ENCODE measurements at places on chromosomes 7 and 10. TPM values are rescaled to one million over a fixed set of nuclear protein-coding genes. Genes with fewer than 3 reads are reported as not detected.

GRCh38 chr7:98216941-98217622 is 5.8 kb downstream of the BHLHA15 start:
- peaks cover 23% of the 10 kb centered on the region for H3K36me3 ChIP-seq
- H3K27ac ChIP-seq = no peak overlapping the region
- H3K4me1 ChIP-seq = peaks cover 3% of the 10 kb centered on the region

- H3K4me1 ChIP-seq = peaks cover 4% of the 10 kb centered on the region
- no peaks in the 10 kb centered on the region for H3K36me3 ChIP-seq
- H3K27me3 ChIP-seq = no peaks in the 10 kb centered on the region
- peak; percentile 55 for DNase-seq
Measured at GRCh38 chr10:92990615-92991014, 70.0 kb upstream of the CYP26C1 start.

GRCh38 chr10:112801004-112801403 is 149.0 kb upstream of the TCF7L2 start:
- no peaks in the 10 kb centered on the region for H3K4me1 ChIP-seq
- DNase-seq = no peak
- H3K36me3 ChIP-seq = no peaks in the 10 kb centered on the region
- no peak overlapping the region for H3K4me3 ChIP-seq
- H3K27me3 ChIP-seq = no peaks in the 10 kb centered on the region

DNA sequence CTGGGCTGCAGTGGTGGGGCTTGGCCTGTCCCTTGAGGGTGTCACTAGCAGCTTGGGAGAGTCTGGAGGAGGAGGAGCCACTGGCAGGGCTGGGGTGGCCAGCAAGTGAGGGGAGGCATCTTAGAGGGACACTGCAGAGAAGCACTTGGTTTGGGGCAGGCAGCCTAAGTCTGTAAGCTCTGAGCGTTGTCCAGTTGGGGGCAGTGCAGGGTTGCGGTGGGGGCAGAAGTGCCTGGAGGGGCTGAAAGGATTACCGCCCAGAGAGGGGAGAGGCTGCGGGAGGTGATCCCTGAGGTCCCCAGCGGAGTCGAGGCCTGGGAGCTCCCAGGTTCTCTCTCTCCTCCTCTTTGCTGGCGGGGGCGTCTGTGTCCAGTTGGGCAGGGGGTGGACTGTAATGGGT is 7.4 kb downstream of the ADCYAP1R1 start:
- H3K4me1 ChIP-seq = no peaks in the 10 kb centered on the region
- H3K36me3 ChIP-seq = no peaks in the 10 kb centered on the region
- DNase-seq = no peak
- no peak overlapping the region for H3K4me3 ChIP-seq

DNA sequence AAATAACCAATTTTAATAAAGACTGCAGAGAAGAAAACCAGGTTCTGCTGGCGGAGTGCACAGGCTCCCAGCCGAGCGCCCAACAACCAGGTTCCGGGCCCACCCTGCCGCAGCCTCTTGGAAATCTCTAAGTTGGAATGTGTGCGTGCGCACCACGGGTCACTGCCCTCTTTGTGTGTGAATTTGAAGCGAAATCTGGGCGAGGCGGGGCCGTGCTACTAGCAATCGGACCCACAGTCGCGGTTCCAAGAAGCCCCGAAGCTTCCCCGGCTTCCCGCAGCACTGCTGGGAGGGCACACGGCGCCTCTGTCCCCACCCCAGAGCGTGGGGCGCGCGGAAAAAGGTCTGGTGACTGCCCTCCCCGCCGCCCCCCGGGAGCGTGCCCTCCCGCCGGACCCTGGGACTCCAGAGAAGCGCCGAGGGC is 666 bp upstream of the MAP3K8 start:
- peak; percentile 67 for DNase-seq
- H3K27ac ChIP-seq = peak overlapping the region; percentile 73
- H3K4me3 ChIP-seq = peak overlapping the region; percentile 77
- H3K36me3 ChIP-seq = no peaks in the 10 kb centered on the region
- no peaks in the 10 kb centered on the region for H3K27me3 ChIP-seq

DNA sequence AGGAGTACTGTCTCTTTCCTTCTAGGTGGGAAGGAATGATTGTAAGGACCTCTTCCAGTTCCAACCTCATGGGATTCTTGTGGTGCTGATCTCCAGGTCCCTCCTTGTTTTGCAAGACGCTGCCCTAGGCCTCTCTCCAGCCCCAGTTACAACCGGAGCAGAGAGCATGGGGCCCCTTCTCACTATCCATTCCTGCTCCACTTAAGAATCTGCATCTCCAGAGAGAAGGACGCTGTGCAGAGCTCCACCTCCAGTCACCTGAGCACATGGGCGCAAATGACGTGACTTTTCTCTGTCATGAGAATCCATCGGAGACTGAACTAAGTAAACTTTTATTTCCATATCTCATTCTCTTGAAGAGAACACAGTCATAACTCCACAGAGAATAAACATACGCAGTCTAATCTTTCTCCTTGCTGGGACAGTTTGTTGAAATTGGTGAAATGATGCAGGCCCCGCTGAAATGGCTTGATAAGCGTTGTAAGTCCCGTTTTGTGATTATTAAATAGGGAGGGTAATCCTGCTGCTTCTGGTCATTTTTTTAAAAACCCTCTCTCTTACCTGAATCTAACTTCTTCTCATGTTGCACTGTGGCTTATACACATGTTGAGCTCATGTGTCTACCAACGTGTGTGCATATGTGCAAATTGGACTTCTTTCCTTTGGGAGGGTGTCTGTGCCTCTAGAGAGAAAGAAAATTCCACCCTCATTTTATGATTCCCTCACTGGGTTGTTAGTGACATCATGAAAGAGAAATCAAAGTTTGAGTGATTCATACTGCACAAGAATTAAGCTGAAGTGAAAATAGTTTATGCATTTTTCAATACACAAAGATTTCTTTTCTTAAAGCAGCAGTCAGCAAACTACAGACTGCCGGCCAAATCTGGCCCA is 133.2 kb upstream of the TBX20 start:
- H3K36me3 ChIP-seq = no peaks in the 10 kb centered on the region
- DNase-seq = no peak
- H3K4me1 ChIP-seq = no peaks in the 10 kb centered on the region
- no peak overlapping the region for H3K4me3 ChIP-seq
- no peak overlapping the region for H3K27ac ChIP-seq

DNA sequence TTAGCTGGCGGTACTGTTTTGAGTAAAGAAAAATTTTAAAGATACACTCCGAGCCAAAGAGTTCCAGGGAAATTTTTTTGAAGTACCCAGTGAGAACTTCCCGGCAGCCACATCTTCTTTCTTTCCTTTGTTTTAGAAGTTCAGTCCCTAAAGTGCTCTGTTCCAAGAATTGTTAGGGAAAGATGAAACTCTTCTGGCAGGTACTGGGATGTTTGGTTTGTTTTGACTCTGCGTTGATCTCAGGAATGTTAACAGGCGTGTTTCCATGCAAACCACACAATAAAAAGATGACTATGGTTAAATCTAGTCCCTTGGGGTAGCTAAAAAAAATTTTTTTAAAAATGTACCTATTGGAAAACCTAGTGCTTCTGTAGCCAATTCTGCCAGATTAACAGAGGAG is 224.7 kb upstream of the PHYHIPL start:
- no peaks in the 10 kb centered on the region for H3K36me3 ChIP-seq
- H3K27ac ChIP-seq = no peak overlapping the region
- DNase-seq = no peak
- H3K27me3 ChIP-seq = peaks cover 9% of the 10 kb centered on the region

GRCh38 chr7:157299613-157300368 is 37.0 kb upstream of the DNAJB6 start:
- H3K4me1 ChIP-seq = peaks cover 2% of the 10 kb centered on the region
- no peaks in the 10 kb centered on the region for H3K36me3 ChIP-seq
- H3K4me3 ChIP-seq = no peak overlapping the region

- no peak overlapping the region for H3K27ac ChIP-seq
- no peaks in the 10 kb centered on the region for H3K27me3 ChIP-seq
- peaks cover 11% of the 10 kb centered on the region for H3K4me1 ChIP-seq
Measured at GRCh38 chr10:13779748-13780147, 193.0 kb downstream of the PRPF18 start.

Gene CACNB2
- 0.36 TPM for total RNA-seq

Gene CELF2
- total RNA-seq = 5.6 TPM

- no peaks in the 10 kb centered on the region for H3K4me1 ChIP-seq
- H3K27me3 ChIP-seq = no peaks in the 10 kb centered on the region
- no peak overlapping the region for H3K27ac ChIP-seq
- H3K36me3 ChIP-seq = peaks cover 13% of the 10 kb centered on the region
- H3K4me3 ChIP-seq = no peak overlapping the region
- DNase-seq = no peak
Measured at GRCh38 chr7:141664450-141664849, 37.5 kb downstream of the DENND11 start.

DNA sequence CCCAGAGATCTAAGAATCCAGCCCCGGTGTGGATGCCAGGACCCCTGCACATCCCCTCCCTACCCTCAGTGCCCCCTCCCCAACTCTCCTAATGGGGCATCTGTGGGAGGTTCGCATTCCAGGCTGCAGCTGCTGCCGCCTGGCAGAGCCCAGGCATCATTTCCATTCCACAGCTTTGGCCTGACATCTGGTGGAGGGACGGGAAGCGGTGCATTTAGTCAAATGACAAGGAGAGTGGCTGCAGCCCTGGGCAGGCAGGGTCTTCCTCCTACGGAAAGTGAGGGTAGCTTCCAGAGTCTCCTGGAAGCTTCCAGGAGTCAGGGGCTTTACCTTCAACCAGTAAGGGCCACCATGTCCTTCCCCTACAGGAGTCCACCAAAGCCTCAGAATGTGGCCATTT is 30.8 kb downstream of the PRLHR start:
- H3K4me3 ChIP-seq = no peak overlapping the region
- no peak for DNase-seq

- DNase-seq = peak; percentile 95
- peak overlapping the region; percentile 46 for H3K27ac ChIP-seq
- H3K27me3 ChIP-seq = no peaks in the 10 kb centered on the region
Measured at GRCh38 chr10:13717936-13718772, 131.4 kb downstream of the PRPF18 start.

DNA sequence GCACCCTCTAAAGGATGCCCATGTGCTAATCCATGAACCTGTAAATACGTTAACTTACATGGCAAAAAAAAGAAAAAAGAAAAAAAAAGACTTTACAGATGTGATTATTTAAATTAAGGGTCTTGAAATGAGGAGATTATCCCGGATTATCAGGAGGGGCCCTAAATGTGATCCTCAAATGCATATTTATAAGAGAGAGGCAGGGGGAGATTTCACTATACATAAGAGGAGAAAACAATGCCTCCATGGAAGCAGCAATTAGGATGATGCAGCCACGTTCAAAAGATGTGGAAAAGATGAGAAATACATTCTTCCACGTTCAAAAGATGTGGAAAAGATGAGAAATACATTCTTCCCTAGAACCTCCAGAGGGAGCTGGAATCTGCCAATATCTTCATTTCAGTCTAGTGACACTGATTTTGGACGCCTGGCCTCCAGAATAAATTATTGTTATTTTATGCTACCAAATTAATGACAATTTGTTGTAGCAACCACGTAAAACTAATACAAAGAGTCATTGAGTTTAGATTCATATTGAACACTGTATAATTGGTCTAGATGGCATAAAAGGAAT is 328.4 kb upstream of the GNAI1 start:
- peak; percentile 42 for DNase-seq
- H3K4me1 ChIP-seq = no peaks in the 10 kb centered on the region
- no peaks in the 10 kb centered on the region for H3K27me3 ChIP-seq
- no peak overlapping the region for H3K4me3 ChIP-seq
- no peak overlapping the region for H3K27ac ChIP-seq

GRCh38 chr10:6665847-6666246 is 85.8 kb upstream of the PRKCQ start:
- H3K27me3 ChIP-seq = no peaks in the 10 kb centered on the region
- DNase-seq = no peak
- no peak overlapping the region for H3K27ac ChIP-seq
- H3K36me3 ChIP-seq = no peaks in the 10 kb centered on the region
- H3K4me1 ChIP-seq = no peaks in the 10 kb centered on the region
- no peak overlapping the region for H3K4me3 ChIP-seq

Gene GGCT
- 17.5 TPM for total RNA-seq

- no peak overlapping the region for H3K4me3 ChIP-seq
- no peaks in the 10 kb centered on the region for H3K4me1 ChIP-seq
- no peak overlapping the region for H3K27ac ChIP-seq
- DNase-seq = no peak
- no peaks in the 10 kb centered on the region for H3K27me3 ChIP-seq
- H3K36me3 ChIP-seq = no peaks in the 10 kb centered on the region
Measured at GRCh38 chr7:136140469-136140868, 163.3 kb upstream of the MTPN start.

DNA sequence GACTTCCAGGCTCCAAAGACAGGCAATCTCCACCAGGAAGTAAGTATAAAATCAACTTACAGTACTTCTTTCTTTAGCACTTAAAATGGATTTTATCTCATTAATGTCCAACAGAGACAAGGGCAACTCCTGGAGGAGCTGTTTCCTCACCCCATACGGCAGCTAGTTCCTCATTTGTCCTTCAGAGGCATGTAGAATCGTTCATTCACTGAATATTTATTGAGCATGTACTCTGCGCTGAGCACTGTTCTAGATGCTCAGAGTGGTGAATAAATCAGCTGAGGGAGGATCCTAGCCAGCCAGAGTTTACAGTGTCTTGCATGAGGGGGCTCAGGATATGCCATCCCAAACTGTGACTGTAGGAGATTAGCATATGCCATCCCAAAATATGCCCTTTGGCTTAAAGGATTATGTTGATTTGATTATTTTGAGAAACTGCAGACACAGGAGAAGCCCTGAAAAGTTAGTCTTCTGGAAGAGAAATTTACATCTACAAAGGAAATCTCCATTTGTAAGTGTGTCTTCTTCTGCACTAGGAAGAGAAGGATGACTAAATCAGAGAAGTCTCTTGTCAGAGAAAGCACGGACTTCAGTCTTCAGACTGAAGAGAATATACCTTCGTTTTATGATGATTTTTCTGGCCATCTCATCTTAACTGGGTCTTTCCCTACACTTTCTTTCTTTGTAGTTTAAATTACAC is 66.9 kb downstream of the BAMBI start:
- H3K4me3 ChIP-seq = no peak overlapping the region
- DNase-seq = no peak
- H3K27ac ChIP-seq = no peak overlapping the region
- peaks cover 18% of the 10 kb centered on the region for H3K27me3 ChIP-seq
- H3K4me1 ChIP-seq = no peaks in the 10 kb centered on the region

Measured in IMR-90 (cell line).